ENCODE measurements at places on chromosomes 12 and 14. TPM values are rescaled to one million over a fixed set of nuclear protein-coding genes. Genes with fewer than 3 reads are reported as not detected.
A peak's percentile ranks its signal among the peaks of the same experiment; 100 is the strongest.

SAMD15 gene
- total RNA-seq, result 0.54 TPM

PGAM5 gene
- total RNA-seq, result 21.9 TPM

MYF5 gene
- total RNA-seq, result not detected

KITLG gene
- total RNA-seq, result not detected

VAMP1 gene
- total RNA-seq, result 81.0 TPM

DNA sequence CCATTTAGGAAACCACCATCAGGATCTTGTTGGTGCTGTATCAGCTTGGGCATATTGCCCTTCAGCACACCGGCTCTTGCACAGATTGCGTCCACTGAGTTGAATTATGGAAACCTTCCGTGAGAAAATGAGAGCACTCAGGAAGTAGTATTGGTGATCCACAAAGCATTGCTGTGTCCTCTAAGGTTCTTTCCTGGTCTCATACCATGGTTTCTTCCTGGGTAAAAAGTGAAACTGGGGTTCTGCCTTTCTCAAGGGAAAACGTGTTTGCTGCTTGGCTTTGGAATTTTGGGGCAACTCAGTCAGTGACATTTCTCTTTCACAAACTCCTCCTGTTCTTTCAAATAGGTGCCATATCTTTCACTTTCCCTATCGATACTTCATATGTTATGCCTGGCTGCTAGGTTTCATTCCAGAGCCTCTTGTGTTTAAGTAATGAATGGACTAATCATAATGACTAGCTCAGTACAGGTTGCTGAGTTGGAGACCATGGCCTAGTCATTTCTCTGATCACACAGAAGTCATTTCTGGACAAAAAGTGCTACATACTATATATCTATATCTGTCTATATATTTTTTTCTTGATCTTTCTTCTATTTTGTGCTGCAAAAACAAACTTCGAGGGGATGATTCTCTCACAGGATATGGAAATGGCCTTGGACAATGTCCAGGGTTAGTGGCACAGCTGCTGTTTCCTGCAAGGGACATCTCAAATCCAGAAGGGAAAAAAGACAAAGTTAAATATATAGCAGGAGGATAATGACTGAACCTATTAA, 423.4 kb downstream of the ZFP36L1 start:
- H3K27me3 ChIP-seq, result no peaks in the 10 kb centered on the region
- peaks cover 15% of the 10 kb centered on the region for H3K4me1 ChIP-seq
- H3K27ac ChIP-seq, result peak overlapping the region; percentile 67
- DNase-seq, result no peak
- H3K36me3 ChIP-seq, result no peaks in the 10 kb centered on the region

DNA sequence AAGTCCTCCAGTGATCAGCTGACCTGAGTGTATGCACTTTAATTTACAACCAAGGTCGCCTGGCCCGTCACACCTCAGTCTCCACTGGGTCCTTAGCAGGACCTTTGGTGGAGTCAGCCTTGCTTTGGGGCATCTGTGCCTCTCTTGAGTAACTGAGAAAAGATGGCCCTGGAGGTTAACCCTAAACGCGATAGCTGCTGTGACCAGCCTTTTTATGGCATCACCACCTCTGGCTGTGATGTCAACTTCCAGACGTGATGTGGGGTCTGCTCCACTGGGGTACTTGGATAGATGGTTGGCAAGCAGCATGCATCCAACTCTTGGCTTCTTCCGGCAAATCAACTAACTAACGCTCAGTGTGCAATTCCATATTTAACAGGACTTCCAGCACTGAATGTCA, 122.8 kb upstream of the RTL1 start:
- DNase-seq, result no peak
- H3K4me3 ChIP-seq, result no peak overlapping the region
- H3K4me1 ChIP-seq, result no peaks in the 10 kb centered on the region
- H3K27me3 ChIP-seq, result no peaks in the 10 kb centered on the region

GLIPR1L2 gene
- total RNA-seq, result 1.6 TPM

GRCh38 chr14:73502017-73502619, 11.4 kb downstream of the RIOX1 start:
- H3K27me3 ChIP-seq, result no peaks in the 10 kb centered on the region
- no peak for DNase-seq
- no peaks in the 10 kb centered on the region for H3K4me1 ChIP-seq
- peaks cover 14% of the 10 kb centered on the region for H3K36me3 ChIP-seq

AVPR1A gene
- total RNA-seq, result 0.10 TPM

DNA sequence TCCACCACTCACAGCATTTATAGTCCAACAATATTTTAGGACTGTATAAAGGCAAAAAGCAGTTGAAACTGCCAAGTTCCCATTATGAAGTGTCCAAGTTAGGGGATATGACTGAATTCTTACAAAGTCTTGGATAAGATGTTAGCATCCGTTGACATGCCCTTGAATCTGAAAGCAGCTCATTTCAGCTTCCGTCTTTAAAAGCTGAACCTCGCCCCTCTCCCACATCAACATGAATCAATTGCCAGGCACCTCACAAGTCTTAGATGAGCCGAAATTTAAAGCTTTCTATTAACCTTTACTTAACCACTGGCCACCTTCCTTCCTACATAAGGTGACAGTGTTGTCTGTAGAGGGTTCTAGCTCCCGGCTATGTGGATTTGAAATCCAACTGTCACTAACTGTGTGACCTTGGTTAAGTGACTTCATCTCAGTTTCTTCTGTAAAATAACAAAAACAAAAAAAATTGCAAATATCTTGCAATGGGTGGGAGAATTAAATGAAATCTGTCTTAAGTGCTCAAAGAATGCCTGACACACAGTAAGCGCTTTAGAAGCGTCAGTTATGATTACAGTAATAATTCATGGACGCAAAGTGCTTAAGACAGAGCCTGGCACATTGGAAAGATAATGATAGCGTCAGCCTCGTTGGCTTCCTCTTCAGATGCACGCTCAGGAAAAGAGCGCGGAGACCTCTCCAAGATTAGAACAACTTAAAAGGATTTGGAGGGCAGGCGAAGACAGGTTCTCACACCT, 1.2 kb downstream of the PPP1CC start:
- DNase-seq, result peak; percentile 60
- no peaks in the 10 kb centered on the region for H3K36me3 ChIP-seq
- H3K27me3 ChIP-seq, result no peaks in the 10 kb centered on the region
- H3K27ac ChIP-seq, result peak overlapping the region; percentile 35
- H3K4me3 ChIP-seq, result peak overlapping the region; percentile 69

DNA sequence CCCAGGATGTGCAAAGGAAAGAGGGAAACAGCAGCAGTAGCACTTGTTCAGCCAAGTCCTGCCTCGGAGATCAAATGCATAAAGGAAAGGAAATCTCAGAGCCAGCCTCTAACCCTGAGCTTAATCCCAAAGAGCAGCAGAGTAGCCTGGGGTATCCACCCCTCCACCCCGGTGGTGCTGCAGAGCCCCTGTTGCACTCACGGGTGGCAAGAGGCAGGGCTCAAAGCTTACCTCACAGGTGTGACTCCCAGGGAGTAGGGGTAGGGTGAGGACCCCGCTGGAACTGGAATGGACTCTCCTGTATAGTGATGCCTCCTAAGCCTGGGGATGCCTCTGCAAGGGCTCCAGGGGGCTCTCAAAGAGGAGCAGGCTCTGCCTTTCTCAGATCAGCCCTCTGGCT, 211.1 kb downstream of the CACNA1C start:
- no peak overlapping the region for H3K27ac ChIP-seq
- H3K36me3 ChIP-seq, result no peaks in the 10 kb centered on the region
- no peaks in the 10 kb centered on the region for H3K27me3 ChIP-seq
- H3K4me1 ChIP-seq, result no peaks in the 10 kb centered on the region

DNA sequence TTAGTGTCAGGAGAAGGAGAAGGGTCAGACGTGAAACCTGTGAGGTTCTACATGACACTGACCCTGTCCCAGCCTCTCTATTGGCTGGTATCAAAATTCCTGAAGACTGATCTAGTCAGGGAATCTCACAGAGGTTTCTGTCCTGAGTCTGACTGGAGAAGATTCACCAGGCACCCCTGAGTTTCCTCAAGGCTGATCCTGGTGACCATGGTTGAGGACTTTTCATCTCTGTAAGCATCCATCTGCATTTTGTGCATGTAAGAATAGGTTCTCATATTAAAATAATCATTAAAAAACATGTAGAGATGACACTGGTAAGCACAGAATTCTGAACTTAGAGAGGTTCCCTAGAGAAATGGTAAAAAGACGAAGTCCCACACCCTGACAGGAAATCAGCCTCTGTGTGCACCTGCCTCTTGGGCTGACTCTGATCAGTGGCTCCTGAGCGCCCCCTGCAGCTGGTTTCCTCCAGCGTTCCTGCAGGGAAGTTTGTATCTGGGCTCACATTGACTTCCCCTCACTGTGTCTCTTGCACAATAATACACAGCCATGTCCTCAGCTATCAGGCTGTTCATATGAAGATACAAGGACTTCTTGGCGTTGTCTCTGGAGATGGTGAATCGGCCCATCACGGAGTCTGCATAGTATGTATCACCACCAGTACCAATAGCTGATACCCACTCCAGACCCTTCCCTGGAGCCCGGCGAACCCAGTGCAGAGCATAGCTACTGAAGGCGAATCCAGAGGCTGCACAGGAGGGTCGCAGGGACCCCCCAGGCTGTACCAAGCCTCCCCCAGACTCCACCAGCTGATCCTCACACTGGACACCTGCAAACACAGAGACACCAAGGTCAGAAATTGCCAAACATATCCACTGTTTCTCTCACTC, 991.9 kb downstream of the TMEM121 start:
- H3K4me3 ChIP-seq, result no peak overlapping the region
- peak; percentile 86 for DNase-seq
- peaks cover 13% of the 10 kb centered on the region for H3K4me1 ChIP-seq
- no peaks in the 10 kb centered on the region for H3K36me3 ChIP-seq

GRCh38 chr12:72267974-72268373, 4.2 kb upstream of the TRHDE start:
- H3K27me3 ChIP-seq, result peaks cover 11% of the 10 kb centered on the region
- no peak overlapping the region for H3K4me3 ChIP-seq
- H3K36me3 ChIP-seq, result no peaks in the 10 kb centered on the region
- H3K4me1 ChIP-seq, result peaks cover 6% of the 10 kb centered on the region

TMTC1 gene
- 0.18 TPM for total RNA-seq

- no peak overlapping the region for H3K27ac ChIP-seq
- H3K4me3 ChIP-seq, result no peak overlapping the region
- H3K36me3 ChIP-seq, result no peaks in the 10 kb centered on the region
- H3K4me1 ChIP-seq, result no peaks in the 10 kb centered on the region
These were observed 238.3 kb upstream of the PWP1 start for GRCh38 chr12:107447336-107447735.

GRCh38 chr14:98949481-98950135, 322.4 kb downstream of the BCL11B start:
- no peaks in the 10 kb centered on the region for H3K27me3 ChIP-seq
- H3K4me3 ChIP-seq, result no peak overlapping the region
- no peaks in the 10 kb centered on the region for H3K4me1 ChIP-seq
- no peak overlapping the region for H3K27ac ChIP-seq
- H3K36me3 ChIP-seq, result no peaks in the 10 kb centered on the region

OR11G2 gene
- total RNA-seq, result not detected

WNT5B gene
- not detected for total RNA-seq

GRCh38 chr14:59176765-59177164, 11.7 kb upstream of the DAAM1 start:
- H3K4me1 ChIP-seq, result no peaks in the 10 kb centered on the region
- no peak overlapping the region for H3K27ac ChIP-seq
- H3K27me3 ChIP-seq, result no peaks in the 10 kb centered on the region
- no peak overlapping the region for H3K4me3 ChIP-seq

GRCh38 chr14:92914087-92914656, 8.8 kb upstream of the CHGA start:
- H3K4me3 ChIP-seq, result no peak overlapping the region
- no peaks in the 10 kb centered on the region for H3K4me1 ChIP-seq
- DNase-seq, result no peak
- no peaks in the 10 kb centered on the region for H3K27me3 ChIP-seq
- H3K27ac ChIP-seq, result no peak overlapping the region
- H3K36me3 ChIP-seq, result no peaks in the 10 kb centered on the region

- H3K4me3 ChIP-seq, result no peak overlapping the region
- no peak for DNase-seq
- no peaks in the 10 kb centered on the region for H3K4me1 ChIP-seq
- H3K27me3 ChIP-seq, result no peaks in the 10 kb centered on the region
These were observed 375.2 kb downstream of the AACS start for GRCh38 chr12:125440399-125440798.

- no peak overlapping the region for H3K4me3 ChIP-seq
- H3K36me3 ChIP-seq, result no peaks in the 10 kb centered on the region
- no peak overlapping the region for H3K27ac ChIP-seq
- DNase-seq, result no peak
These were observed 193.7 kb downstream of the KIF26A start for GRCh38 chr14:104331871-104332605.

SERPINA5 gene
- not detected for total RNA-seq

DUSP6 gene
- total RNA-seq, result 222 TPM

- no peak for DNase-seq
- peaks cover 3% of the 10 kb centered on the region for H3K4me1 ChIP-seq
- no peak overlapping the region for H3K27ac ChIP-seq
These were observed 75.5 kb upstream of the DCD start for GRCh38 chr12:54723379-54724256.

DNA sequence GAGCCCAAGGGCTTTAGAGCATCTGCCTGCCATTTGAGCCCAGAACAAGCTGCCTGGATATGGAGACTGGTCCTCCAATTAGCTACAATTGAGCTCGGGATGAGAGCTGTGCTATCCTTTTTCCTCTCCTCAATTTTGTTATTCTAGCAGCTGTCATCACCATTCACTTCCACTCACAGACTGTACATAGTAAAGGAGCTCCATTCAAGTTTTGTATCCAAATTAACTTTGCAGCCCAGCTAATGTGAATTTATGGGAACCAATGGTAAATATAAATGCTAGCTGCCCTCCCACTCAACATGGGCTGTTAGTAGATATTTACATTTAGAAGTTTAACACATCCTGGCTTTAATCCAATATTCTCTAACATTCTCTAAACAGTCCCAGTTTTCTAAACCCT, 44.6 kb downstream of the BMP4 start:
- no peaks in the 10 kb centered on the region for H3K4me1 ChIP-seq
- DNase-seq, result no peak
- H3K36me3 ChIP-seq, result no peaks in the 10 kb centered on the region
- H3K27me3 ChIP-seq, result no peaks in the 10 kb centered on the region
- no peak overlapping the region for H3K4me3 ChIP-seq

RNASE3 gene
- total RNA-seq, result not detected

- H3K36me3 ChIP-seq, result no peaks in the 10 kb centered on the region
- H3K27me3 ChIP-seq, result no peaks in the 10 kb centered on the region
- no peak for DNase-seq
- H3K4me1 ChIP-seq, result no peaks in the 10 kb centered on the region
These were observed 32.9 kb downstream of the LGR5 start for GRCh38 chr12:71472441-71472911.

DNA sequence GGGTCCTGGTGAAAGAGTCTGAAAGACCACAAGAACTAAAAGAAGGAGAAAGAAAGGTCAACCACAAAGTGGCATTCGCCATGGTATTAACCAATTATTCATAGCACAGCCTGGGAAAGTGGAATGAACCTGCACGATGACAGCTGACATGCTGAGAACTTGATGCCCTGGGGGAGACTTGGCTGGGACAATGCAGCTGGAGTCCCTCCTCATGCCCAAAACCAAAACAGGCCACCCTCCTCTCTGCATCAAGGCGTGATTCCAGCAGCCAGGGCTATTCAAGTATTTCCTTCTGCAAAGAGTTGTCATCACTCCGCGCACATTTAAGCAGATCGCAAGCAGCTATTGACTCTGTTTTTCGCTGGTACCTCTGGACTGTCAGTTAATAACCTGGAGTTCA, 167.1 kb upstream of the NOS1 start:
- no peak for DNase-seq
- no peaks in the 10 kb centered on the region for H3K4me1 ChIP-seq
- H3K4me3 ChIP-seq, result no peak overlapping the region
- no peak overlapping the region for H3K27ac ChIP-seq
- no peaks in the 10 kb centered on the region for H3K27me3 ChIP-seq
